C1 segment of cervical spinal cord (tissue), 14 donors: ENCODE measurements at places on chromosomes 6 and 20.

DNA sequence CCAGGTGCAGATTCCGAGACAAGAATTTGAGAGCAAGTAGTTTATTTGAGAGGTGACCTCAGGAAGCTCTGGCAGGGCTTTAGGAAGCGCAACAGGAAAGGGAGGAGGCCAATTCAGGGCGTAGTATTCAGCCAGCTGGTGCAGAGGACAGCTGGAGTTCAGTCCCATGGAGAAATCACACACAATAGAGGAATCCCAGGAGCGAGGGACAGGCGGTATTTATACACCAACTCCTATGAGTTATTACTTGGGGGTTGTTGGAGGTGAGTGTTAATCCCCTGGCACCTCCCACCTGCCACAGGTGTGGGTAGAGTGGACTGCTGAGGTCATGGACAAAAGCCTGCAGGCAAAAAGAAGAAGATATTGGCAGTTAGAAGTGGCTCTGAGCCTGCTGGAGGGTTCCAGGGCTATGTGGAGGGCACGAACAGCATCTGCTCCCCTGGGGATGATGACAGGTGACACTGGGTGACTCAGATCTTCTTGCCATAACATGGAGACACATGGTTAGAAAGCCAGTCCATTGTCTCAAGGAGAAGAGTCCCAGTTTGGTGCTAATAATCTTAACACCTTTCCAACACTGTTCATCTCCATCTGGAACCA, 13.9 kb upstream of the SULF2 start:
- DNase-seq: no peak

- no peak for DNase-seq
These were observed 1.2 kb upstream of the PXDC1 start for GRCh38 chr6:3752531-3753227.

- DNase-seq: no peak
These were observed 4.8 kb upstream of the GPR31 start for GRCh38 chr6:167162591-167162990.

DNA sequence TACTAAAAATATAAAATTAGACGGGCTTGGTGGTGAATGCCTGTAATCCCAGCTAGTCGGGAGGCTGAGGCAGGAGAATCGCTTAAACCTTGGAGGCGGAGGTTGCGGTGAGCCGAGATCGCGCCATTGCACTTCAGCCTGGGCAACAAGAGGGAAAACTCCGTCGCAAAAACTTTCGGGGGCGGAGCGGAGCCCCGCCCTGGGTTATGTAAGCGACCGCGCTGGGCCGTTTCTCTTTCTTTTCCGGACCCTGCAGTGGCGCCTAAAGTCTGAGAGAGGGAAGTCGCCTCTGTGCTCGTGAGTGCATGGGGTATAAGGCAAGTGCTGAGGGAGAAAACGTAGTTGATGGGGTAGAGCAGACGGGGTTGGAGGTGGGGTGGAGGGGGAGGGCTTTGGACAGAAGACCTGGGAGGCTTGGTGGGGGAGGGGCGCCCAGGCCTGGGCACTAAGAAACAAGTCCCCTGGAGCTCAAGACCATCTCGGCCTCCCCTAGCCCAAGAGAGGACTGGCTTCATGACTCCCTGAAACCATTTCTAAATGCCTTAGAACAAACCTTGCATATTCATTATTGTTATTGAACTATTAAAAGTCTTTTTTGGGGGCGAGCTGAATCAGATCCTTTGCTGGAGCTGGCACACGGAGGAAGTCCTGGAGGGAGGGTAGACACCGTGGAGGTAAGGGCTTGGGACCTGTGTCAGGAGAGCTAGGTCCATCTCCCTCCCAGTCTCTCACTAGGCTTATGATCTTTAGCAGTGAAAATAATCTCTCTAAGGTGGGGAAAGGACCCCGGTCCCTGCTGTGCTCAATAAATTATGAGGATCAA, 2.7 kb upstream of the MICA start:
- DNase-seq: peak; percentile 12

DNA sequence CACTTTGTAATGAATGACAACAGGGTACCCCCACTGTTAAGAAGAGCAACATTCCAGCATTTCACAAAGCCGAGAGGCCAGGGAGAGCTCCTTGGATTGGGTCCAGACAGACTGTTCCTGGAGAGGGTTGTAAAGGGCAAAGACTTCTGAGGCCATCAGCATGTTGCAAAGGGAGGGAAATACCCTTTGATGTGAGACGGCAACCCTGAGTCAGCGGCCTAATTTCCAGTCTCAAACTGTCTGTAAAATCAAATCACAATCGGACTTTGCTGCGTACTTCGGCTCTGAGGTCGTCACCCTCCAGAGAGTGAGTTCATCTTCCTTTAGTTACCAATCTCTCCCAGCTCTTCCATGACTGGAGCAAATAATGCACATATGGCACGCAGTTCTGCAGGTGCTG, 101.0 kb upstream of the DTNBP1 start:
- DNase-seq: no peak
